ENCODE measurements at places on chromosomes 6 and 20. TPM values are rescaled to one million over a fixed set of nuclear protein-coding genes. Genes with fewer than 3 reads are reported as not detected.

Gene HDGFL1
- total RNA-seq, result not detected

Gene CD93
- 0.07 TPM for total RNA-seq

Gene MED23
- total RNA-seq, result 16.8 TPM

Gene COL9A1
- not detected for total RNA-seq

Gene C6orf163
- total RNA-seq, result 2.0 TPM

Gene SOBP
- 0.22 TPM for total RNA-seq

Gene PRND
- not detected for total RNA-seq

Gene ZBTB46
- 4.9 TPM for total RNA-seq

Gene CST5
- total RNA-seq, result 0.93 TPM

DNA sequence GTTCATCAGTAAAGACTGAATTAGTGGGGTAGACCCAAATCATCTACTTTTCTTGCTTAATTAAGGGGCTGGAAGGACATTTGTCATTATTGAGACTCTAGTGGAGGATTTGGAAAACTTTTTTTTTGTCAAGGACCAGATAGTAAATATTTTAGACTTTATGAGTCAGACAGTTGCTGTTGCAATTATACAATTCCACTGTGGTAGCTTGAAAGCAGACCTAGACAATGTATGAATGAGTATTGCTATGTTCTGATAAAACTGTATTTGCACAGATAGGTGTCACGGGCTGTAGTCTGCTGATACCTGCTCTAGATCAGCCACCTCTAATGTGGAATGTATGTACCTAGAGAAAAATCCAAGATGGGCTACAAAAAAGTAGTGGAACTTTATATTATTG lies 175.0 kb downstream of the CARMIL1 start:
- no peak for DNase-seq

DNA sequence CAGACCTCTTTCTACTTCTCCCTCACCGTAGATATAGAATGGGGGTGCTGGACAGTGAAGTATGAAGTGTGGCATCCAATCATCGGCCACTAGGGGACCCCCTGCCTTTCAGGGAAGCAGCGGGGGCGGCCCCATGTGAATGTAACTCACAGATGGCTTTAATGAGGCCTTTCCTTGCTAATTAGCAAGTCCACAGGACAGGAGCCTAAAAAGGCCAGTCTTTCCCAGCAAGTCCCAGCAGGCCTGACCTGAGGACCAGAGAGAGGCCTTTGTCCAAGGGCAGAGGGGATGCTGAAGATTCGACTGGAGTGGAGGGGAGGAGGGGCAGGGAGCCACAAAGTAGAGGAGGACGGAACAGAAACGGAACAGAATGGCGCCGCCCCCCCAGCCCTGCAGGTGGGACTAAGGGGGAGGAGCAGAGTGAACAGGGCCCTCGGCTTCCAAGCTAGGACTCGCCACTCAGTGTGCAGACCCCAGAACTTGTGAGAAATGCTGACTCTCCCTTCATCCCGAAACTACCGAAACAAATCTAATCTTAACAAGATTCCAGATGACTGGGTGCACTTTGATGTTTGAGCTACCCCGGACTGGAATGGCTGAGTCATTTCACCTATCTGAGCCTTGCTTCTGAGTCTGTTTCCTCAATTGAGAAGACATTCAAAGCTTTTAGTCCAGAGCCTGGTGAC lies 5.8 kb downstream of the C6orf132 start:
- no peak for DNase-seq

GRCh38 chr6:137766596-137767370 lies 100.3 kb upstream of the TNFAIP3 start:
- DNase-seq, result no peak

GRCh38 chr6:161443848-161444247 lies 170.0 kb upstream of the AGPAT4 start:
- no peak for DNase-seq

DNA sequence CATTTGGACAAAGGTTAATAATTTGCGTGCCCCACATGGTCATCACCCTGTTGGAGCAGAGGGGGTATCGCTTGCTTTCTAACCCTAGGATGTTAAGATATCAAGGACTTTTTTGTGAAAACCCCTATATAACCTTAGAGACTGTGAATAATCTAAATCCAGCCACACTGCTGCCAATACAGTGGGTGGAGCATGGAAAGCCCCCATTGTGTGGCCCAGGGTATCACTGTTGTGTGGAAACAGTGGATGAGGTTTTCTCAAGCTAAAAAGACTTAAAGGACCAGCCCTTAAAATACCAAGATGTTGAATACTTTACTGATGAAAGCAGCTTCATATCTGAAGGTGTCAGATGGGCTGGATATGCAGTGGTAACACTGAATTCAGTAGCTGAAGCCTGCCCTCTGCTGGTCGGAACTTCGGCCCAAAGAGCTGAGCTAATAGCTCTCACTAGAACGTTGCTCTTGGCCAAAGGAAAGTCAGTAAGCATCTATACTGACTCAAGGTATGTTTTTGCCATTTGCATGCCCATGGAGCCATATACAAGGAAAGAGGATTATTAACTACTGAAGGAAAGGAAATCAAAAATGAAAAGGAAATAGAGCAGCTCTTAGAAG lies 695.2 kb downstream of the PHF3 start:
- DNase-seq, result peak; percentile 51

- no peak for DNase-seq
These were observed 173.8 kb downstream of the CD83 start for GRCh38 chr6:14291331-14291730.

- no peak for DNase-seq
These were observed 551.6 kb upstream of the CITED2 start for GRCh38 chr6:139925894-139926641.

DNA sequence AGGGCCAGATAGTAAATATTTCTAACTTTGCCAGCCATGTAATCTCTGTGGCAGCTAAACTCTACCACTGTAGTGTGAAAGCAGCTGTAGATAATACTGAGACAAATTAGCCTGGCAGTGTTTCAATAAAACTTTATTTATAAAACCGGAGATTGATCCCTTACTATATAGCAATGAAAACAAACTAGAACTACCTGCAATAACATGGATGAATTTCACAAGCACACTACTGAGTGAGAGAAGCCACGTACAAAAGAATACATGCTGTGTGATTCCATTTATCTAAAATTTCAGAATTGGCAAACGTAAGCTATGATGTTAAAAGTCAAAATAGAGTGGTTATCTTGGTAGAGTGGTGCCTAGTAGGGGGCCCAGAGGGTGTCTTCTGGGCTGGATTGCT lies 198.7 kb upstream of the SGK1 start:
- no peak for DNase-seq

GRCh38 chr6:136225496-136225895 lies 24.6 kb downstream of the MTFR2 start:
- no peak for DNase-seq

DNA sequence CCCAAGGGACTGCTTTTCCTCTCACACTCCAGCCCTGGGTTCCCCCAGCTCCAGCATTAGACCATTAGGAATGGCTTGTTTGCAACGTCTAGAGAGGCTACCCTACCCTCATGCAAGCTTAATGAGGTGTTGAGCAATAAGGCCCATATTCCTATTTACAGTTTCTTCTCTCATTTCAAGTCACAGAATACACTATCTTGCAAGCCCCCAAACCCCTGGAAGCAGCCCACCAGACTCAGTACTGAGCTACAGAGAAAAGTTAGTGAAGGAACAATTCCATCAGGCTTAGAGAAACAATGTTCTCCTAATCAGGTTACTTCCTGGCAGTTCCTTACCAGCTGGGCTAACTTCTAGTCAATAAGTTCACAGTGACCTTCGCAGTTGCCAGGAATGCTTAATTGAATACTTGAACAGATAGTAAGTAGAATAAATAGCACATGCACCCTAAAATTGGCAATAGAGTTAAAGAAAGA lies 606.5 kb upstream of the NOX3 start:
- DNase-seq, result no peak

DNA sequence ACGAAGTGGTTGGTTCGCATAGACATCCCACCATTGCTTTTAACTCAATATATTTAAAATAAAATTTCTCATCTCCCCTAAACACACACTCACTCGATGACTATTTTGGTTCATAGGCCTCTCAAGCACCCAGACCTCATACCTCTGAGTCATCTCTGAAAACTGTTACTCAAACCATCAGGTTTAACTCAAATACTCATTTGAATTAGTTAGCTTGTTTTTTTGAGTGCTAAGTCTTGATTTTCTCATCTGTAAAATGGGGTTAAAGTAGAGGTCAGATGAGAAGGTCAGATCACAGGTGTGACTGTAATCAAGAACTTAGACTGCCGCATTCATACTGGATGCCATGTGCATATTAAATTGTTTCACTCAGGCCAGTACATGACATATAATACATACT lies 243.9 kb upstream of the TENT5A start:
- DNase-seq, result no peak

DNA sequence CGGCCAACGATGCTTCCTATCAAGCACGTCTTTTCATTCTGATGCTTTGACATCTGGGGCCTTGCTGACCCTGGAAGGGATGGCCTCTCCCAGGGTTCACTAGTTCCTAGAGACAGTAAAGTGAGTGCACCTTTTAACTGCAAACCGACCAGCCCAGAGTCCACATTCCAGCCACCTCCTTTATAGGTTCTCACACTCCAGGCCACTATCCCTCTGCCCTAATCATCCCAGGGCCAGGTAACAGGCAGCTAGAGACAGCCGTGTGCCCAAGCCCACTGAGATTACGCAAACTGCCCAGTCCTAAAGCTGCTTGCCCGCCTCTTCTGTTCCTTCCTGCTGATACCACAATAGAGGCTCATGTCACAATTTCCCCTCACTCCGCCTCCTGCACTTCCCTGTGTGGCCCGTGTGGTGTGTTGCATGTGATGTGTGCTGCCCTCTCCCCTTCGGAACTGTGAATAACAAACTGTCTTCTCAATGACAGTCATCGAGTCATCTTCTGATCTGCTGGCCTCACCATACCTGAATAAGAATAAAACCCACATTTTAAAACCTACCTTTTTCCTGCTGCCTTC lies 123.7 kb upstream of the EXOC2 start:
- DNase-seq, result no peak

- DNase-seq, result no peak
These were observed 11.8 kb downstream of the UNC5CL start for GRCh38 chr6:41027241-41027640.

- no peak for DNase-seq
These were observed 224.3 kb upstream of the TSHZ2 start for GRCh38 chr20:52747845-52748284.

GRCh38 chr6:116010790-116011401 lies 49.8 kb downstream of the FRK start:
- DNase-seq, result peak; percentile 65

GRCh38 chr20:40650707-40651106 lies 38.3 kb downstream of the MAFB start:
- no peak for DNase-seq

DNA sequence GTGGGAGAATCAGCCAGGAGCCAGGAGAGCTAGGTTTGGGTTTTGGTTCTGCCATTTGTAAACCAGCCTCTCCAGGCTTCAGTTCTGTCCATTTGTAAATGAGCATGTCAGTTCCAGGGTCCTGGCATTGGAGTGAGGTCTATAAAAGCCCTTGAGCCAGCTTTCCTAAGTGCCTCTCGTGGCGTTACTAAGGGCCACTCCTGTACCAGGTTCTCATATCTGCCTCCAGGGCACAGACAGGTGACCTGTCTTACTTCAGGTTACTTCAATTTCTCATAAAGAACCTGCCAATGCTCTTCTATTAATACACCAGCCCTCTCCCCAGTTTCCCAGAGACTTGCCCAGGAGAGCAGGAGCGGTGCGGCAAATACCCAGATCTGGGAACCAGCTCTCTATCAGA lies 101.9 kb downstream of the VEGFA start:
- no peak for DNase-seq
